Mesothelial cell of epicardium (in vitro differentiated cells): ENCODE measurements at places on chromosomes 4 and X. TPM values are rescaled to one million over a fixed set of nuclear protein-coding genes. Genes with fewer than 3 reads are reported as not detected.

- no peak overlapping the region for H3K4me3 ChIP-seq
- H3K27ac ChIP-seq, result no peak overlapping the region
- H3K4me1 ChIP-seq, result no peaks in the 10 kb centered on the region
- H3K27me3 ChIP-seq, result no peaks in the 10 kb centered on the region
Measured at GRCh38 chrX:118179161-118179560, 62.6 kb upstream of the KLHL13 start.

The ODAPH gene
- total RNA-seq, result 0.35 to 1.1 TPM (median 0.57 TPM) in 3 replicates

DNA sequence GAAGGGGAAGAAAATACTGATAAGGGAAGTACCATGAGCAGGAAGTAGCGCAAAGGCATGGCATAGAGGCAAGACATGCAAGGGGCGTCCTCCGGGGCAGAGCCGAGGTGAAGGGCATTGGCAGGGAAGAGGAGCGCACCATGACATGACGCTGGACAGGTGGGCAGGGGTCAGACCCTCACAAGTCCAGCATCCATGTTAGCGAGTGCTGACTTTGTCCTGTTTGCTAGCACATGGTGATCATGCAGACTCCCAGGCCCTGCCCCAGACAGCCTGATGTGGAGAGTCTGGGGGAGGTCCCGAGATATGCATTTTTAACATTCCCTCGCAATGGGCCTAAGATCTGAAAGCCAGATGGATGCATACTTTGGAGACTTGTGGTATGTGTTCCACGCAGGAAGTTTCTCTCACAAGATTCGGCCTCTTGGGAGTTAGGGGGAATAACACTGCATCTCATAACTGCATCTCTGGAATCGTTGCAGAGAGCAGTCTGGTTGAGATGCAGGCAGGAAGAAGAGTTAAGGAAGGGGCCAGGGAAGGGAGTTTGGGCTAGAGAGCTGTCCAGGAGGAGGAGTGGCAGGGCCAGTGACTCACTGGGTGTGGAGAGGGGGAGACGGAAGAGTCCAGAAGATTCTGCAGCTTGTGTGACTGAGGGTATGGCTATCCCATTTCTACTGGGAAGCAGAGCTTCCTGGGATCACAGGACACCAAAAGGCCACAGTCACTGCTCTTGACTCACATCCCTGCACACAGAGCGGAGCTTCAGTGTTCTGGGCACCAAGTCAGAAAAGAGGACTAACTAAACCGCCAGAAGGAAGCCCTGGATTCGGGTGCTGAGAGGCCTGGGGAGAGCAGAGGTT lies 59.7 kb downstream of the FAM184B start:
- no peaks in the 10 kb centered on the region for H3K36me3 ChIP-seq
- no peak overlapping the region for H3K27ac ChIP-seq
- no peaks in the 10 kb centered on the region for H3K27me3 ChIP-seq
- H3K4me1 ChIP-seq, result peaks cover 7% of the 10 kb centered on the region
- H3K4me3 ChIP-seq, result no peak overlapping the region

GRCh38 chrX:130024127-130024526 lies 41.7 kb downstream of the BCORL1 start:
- H3K27me3 ChIP-seq, result no peaks in the 10 kb centered on the region
- no peak for DNase-seq
- no peak overlapping the region for H3K4me3 ChIP-seq
- peaks cover 26% of the 10 kb centered on the region for H3K36me3 ChIP-seq
- no peak overlapping the region for H3K27ac ChIP-seq
- H3K4me1 ChIP-seq, result peaks cover 3% of the 10 kb centered on the region

The PLAC1 gene
- total RNA-seq, result 10.1 to 14.5 TPM (median 10.4 TPM) in 3 replicates

The ZFP42 gene
- 16.6 to 18.9 TPM (median 17.5 TPM) in 3 replicates for total RNA-seq

GRCh38 chrX:153821066-153821465 lies 9.3 kb downstream of the PDZD4 start:
- H3K36me3 ChIP-seq, result no peaks in the 10 kb centered on the region
- no peak for DNase-seq
- H3K27ac ChIP-seq, result no peak overlapping the region
- H3K27me3 ChIP-seq, result peaks cover 18% of the 10 kb centered on the region
- H3K4me3 ChIP-seq, result no peak overlapping the region

GRCh38 chr4:153209410-153209809 lies 5.2 kb downstream of the TRIM2 start:
- H3K27me3 ChIP-seq, result no peaks in the 10 kb centered on the region
- H3K27ac ChIP-seq, result no peak overlapping the region
- no peak overlapping the region for H3K4me3 ChIP-seq
